KG1 (cell line): ENCODE measurements at places on chromosomes 3 and 15.

DNA sequence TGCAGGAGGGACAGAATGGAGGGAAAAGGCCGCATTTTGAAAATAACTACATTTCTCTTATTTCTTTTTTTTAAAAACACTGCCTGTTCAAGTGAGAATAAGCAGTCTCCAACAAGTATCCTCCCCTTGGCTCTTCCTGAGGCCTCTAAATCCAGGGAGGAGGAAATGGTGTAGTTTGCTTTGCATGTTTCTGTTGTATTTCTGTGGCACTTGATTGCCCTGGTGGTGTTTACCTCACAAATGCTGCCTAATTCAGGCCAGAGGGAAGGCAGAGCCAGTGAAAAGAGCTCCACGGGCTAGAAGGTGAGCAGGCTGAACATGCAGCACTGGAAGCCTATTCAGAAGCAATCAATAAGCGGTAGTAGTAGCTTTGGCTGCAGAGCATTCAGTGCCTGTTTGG lies 149.3 kb upstream of the ATP11B start:
- no peak for DNase-seq

DNA sequence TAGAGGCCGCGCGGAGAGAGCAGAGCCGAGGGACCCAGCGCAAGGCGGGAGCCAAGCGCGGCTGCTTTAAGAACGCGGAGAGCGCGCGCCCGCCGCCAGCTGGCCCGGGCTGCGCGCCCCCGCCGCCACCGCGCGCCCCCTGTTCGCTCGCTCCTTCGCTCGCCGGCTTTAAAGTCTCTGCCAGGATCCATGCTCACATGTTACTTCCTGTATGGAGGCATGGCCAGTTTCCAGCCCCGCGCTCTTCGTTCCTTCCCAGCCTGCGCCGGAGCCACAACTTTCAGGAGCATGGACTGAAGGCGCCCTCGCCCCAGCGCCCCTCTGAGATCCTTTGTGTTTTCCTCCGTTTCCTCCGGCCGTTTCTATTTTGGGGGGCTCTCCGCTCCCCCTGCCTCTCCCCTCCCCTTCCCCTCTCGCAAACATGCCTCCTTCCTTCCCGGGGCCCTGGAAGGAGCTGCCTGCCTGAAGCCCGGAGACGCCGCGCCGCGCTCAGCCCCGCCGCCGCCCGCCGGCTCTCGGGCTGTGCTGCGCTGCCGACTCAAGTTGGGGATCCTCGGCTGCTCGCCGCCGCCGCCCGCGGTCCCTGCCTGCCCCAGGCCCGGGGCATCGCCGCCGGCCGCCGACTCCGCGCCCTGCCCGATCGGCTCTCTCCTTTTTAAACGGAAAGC lies at the start of gene PTPRG:
TSS of gene PTPRG (plus strand) at position 198 of the 668 bp plus-strand sequence. CDS start 717 bp downstream, outside the sequence.
- peak; percentile 73 for DNase-seq

GRCh38 chr3:144128108-144128892 lies 156.7 kb downstream of the DIPK2A start:
- no peak for DNase-seq

GRCh38 chr3:58537412-58538301 lies 667 bp upstream of the ACOX2 start:
- DNase-seq, result no peak

DNA sequence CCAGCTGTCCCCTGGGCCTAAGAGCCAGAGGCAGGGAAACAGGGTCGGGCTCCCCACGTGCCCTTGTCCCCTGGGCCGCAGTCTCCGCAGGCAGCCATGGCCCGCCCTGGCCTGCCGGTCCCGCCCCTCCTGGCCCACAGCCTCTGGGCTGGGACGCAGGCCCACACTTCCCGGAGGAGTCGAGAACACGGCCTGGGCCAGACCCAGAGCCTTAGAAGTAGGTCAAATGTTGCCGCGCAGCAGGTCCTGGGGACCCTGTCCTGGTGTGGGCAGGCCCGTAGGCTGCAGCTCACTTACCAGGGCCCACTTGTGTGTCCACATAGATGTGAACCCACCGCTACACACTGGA lies 4.3 kb upstream of the MYL3 start:
- DNase-seq, result no peak

- no peak for DNase-seq
These were observed 101.3 kb downstream of the FMN1 start for GRCh38 chr15:33093222-33093621.

DNA sequence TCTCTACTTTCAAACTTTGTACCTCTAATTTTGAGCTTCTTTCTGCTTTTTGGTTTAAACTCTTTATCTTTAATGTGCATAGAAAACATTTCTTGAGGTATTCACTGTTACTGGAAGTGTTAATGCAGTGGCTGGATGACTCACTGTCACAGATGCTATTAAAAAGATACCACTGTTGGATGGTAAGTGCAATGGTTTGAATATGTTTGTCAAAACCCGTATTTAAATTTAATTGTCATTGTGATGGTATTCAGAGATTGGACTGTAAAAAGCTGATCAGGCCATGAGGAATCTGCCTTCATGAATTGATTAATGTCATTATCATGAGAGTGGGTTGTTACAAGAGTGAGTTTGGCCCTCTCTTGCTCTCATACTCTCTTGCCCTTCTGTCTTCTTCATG lies 70.6 kb downstream of the AP4E1 start:
- no peak for DNase-seq

- no peak for DNase-seq
These were observed 4.5 kb upstream of the PARP15 start for GRCh38 chr3:122572940-122573412.

- DNase-seq, result no peak
These were observed 48.8 kb upstream of the MANF start for GRCh38 chr3:51336261-51336660.

GRCh38 chr3:73435055-73435454 lies 189.7 kb downstream of the PDZRN3 start:
- no peak for DNase-seq

- DNase-seq, result no peak
These were observed 46.4 kb downstream of the LRIG1 start for GRCh38 chr3:66454464-66454859.

DNA sequence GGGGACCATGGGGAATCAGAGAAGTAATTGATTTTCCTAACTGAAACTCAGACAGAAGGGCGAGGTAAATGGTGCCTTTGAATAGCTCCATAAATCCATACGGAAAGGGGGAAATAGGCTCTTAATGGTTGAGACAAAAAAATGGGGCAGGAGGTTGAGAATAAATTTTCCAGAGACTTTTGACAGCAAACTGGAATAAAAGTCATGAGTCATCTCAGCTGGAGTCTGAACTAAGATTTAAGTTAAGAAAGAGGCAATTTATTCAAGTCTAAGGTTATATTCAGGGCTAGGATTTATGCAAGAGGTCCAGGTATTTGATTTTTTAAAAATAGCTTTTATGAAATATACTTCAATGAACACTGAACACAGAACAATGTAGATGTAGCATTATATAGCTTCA lies 238.7 kb upstream of the RORA start:
- DNase-seq, result no peak

DNA sequence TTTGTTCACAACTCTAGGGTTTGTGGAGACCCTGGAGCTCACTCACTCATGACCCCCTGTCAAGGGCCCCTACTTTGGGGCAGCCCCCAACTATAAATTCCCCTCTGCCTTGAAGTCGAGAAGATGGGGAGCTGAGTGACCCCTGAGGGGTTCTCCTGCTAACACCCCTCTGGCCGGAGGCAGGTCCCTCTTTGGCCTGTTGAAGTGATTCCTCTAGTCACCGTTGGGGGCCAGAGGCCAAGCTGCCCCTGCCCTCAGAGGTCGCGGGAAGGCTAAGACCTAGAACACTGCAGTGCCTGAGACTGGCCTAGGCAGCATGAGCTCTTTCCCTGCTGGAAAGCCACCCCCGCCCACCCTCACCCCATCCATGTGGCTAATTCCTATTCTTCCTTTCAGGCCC lies 15.4 kb upstream of the SKOR1 start:
- no peak for DNase-seq
